Fibroblast of skin of abdomen (primary cell): ENCODE measurements at places on chromosomes 4 and X.

GRCh38 chr4:148431401-148431800, 10.8 kb downstream of the NR3C2 start:
- no peak for DNase-seq

GRCh38 chrX:44433556-44433955, 90.1 kb upstream of the EFHC2 start:
- DNase-seq = no peak

- DNase-seq = no peak
Measured at GRCh38 chrX:87489071-87489470, 28.5 kb upstream of the KLHL4 start.

DNA sequence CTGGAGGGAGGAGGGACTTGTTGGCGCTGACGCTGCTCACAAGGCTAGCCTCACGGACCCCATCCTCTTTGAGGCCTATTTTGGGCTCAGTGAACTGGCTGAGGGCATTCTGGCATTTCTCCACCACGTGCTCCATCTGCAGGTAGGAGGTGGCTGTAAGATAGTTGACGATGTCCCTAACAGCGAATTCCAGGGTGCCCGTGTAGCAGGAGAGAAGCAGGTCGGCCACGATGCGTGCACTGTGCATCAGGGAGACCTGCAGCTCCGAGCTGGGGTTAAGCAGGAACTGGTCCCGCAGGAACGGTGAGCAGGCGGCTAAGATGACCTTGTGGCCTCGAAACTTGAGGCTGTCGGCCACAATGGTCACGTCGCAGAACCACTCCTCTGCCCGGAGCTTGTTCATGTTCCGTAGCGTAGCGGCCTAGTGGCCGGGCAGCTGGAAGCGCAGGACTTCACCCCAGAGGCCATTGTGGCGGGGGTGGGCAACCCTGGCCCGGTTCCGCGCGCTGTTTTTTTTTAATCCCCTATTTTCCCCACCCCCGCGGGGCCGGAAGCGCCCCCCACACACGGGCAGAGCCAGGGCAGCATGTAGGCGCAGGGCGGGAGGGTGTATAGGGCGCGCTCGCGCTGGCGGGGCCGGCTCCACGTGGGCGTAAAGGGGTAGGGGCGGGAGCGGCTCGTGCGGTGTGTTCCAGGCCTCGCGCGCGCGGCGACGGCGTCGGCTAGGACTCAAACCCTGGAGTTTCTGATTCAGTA, 73.2 kb downstream of the UBE2K start:
- no peak for DNase-seq

DNA sequence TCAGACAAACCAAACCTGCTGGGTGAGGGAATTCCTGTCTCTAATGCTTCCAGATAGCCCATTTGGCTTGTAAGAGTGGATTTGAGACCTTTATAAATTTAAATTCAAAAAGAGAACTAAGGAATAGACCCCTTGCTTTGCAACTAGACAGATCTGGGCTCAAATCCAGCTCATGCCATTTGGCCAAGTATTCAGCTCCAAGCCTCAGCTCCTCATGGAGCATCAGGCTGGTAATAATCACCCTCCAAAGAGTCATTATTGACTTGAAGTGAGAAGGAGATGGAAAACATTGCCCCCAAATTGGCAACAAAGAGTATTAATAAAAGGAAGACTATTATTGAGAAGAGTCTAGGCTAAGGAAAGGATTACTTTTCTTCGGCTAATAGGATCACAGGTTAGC, 134.7 kb downstream of the PDE5A start:
- DNase-seq = no peak

GRCh38 chrX:17553469-17553868, 178.5 kb downstream of the NHS start:
- peak; percentile 70 for DNase-seq

GRCh38 chrX:110825972-110826371, 30.4 kb upstream of the CHRDL1 start:
- DNase-seq = no peak

GRCh38 chr4:166386491-166387360, 513.7 kb downstream of the TLL1 start:
- DNase-seq = no peak

DNA sequence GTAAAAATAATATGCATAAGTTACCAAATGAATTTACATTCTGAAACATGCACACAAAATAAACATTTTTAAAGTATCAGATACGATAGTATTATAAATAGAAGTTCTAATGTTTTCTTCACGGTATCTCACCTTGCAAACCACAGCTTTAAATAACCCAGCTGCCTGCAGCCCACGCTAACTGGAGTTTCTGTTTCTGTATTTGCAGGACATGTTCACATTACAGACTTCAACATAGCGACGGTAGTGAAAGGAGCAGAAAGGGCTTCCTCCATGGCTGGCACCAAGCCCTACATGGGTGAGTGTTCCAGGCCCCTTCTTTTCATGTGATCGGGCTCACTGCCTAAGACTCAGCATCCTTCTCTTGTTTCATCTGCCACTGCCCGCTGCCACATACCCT, 291.7 kb downstream of the EVC2 start:
- DNase-seq = no peak

DNA sequence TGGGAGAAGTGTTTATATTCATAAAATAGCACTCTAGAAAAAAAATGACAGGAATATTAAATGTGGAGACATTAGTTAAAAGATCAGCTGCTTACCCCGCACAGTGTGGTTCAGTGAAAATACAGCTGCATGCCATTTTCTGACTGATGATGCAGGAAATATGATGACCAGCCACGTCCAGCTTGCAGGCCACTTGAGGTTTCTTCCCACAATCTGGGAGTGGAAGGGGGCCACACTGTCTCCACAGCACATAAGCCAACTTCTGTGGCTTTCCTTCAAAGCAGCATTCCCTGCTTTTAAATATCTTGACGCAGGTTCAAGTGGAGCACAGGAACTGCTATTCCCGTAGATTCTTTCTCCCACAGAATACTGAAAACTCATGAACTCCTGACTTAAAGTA, 173.4 kb upstream of the GALNT7 start:
- DNase-seq = peak; percentile 17

DNA sequence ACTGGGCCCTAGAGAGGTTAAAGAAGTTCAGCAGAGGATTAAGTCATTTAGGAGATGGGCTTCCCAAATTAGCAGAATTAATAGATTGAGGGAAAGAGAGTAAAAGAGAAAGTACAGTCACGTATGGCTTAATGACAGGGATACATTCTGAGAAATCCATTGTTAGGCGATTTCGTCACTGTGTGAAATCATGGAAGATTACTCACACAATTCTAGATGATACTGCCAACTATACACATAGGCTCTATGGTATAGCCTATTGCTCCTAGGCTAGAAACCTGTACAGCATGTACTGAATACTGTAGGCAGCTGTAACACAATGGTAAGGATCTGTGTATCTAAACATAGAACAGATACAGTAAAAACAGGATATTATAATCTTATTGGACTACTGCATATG, 180.6 kb downstream of the RNF150 start:
- DNase-seq = peak; percentile 79

GRCh38 chrX:134732676-134733075, 74.4 kb upstream of the PLAC1 start:
- DNase-seq = no peak

- no peak for DNase-seq
Measured at GRCh38 chr4:185229021-185229818, 19.8 kb downstream of the SNX25 start.

GRCh38 chrX:132482632-132483031, 6.2 kb downstream of the MBNL3 start:
- no peak for DNase-seq

DNA sequence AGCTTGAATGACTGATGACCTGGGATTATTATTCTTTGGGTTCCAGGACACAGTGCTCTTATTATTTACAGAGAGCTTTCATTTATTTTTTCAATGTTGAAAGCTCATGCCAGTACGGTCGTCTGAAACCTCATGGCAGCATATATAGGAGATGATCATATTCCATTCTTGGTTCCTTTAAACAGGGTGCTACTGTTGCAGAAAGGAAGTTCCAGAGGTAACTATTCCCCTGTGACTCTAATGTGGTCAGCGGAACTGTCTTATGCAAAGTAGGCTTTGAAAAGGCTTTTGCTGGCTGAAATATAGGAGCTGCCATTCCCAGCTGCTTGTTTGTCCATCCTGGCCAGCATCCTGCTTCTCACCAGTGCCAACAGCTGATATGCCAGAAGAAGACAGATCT, 208.3 kb upstream of the LEF1 start:
- no peak for DNase-seq

GRCh38 chr4:117831060-117831683, 203.1 kb upstream of the NDST3 start:
- DNase-seq = no peak

GRCh38 chrX:139929876-139930275, 3.0 kb downstream of the ATP11C start:
- DNase-seq = no peak

- peak; percentile 9 for DNase-seq
Measured at GRCh38 chr4:88457307-88458103, 586 bp downstream of the HERC5 start.

GRCh38 chr4:114728426-114728825, 129.8 kb downstream of the UGT8 start:
- DNase-seq = no peak

- no peak for DNase-seq
Measured at GRCh38 chrX:109268340-109268739, 213.5 kb downstream of the GUCY2F start.

- no peak for DNase-seq
Measured at GRCh38 chrX:119189115-119189514, 47.0 kb upstream of the PGRMC1 start.

DNA sequence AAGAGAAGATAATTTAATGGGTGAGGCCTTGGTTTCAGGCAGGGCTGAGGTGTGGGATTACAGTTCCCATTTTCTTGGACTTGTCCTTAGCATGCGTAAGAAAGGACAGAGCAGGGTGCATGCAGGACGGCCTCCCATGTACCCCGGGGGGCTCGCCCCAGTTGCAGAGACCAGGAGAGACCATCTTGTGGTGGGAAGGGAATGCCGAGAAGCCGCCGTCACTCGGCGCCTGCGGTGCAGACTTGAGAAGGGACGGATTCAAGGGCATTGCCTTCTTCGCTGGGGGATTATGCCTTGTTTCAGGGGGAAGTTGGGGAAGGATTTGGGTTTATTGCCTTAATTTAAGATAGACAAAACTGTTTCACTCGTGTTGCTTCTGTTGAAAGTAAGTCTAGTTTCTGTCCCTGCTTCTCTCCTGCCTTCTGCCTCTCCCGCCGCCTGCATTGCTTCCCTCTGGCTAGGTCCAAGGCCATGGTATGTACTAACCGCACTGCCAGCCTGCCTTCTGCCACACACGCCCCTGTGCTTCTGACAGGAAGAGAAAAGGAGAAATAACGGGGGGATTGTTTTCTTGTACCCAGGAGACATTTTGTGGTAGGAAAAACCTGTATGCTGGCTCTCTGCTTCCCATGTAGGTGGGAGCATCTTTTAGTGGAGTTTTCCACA, 175.9 kb downstream of the DCLK2 start:
- DNase-seq = no peak

- peak; percentile 43 for DNase-seq
Measured at GRCh38 chr4:111960241-111960667, 185.0 kb upstream of the FAM241A start.

- peak; percentile 14 for DNase-seq
Measured at GRCh38 chr4:134906404-134907023, 704.9 kb upstream of the PABPC4L start.

- no peak for DNase-seq
Measured at GRCh38 chr4:59597536-59598329, 1602.4 kb upstream of the ADGRL3 start.

- peak; percentile 62 for DNase-seq
Measured at GRCh38 chr4:109406337-109406931, 27.2 kb upstream of the SEC24B start.

DNA sequence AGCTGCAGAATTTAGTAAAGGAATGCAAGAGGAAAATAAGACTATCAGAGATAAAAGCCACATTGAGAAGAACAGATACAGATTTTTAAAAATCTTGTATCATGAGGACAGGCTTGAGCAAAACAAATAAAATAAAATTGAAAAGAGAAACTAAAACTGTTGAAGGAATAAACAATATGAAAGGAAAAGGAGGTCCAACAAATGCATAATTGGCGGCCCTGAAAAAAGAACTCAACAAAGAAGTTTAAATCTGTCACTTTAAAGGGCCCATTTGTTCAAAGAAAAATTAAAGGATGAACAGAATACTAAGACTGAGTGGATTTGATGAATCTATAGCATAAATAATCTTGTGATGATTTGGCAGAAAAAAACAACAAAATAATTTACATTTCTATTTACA, 36.5 kb downstream of the TMPRSS11B start:
- no peak for DNase-seq

DNA sequence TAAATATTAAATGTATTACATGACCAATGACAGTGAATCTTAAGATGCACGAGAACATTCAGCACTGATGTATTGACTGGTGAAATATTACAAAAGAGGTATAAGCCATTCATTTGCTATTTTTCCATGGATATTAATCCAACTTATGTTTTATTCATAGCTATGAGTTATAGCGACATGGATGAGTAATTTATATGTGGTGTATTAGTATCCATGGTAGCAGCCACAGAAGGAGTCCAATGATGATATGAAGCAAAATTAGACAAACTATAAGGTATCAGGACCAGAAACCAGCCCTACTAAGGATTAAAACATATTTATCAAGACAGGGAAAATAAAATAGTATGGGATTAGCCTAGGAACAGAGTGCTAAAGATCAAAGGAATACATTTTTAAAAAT, 50.7 kb downstream of the THAP9 start:
- DNase-seq = no peak

DNA sequence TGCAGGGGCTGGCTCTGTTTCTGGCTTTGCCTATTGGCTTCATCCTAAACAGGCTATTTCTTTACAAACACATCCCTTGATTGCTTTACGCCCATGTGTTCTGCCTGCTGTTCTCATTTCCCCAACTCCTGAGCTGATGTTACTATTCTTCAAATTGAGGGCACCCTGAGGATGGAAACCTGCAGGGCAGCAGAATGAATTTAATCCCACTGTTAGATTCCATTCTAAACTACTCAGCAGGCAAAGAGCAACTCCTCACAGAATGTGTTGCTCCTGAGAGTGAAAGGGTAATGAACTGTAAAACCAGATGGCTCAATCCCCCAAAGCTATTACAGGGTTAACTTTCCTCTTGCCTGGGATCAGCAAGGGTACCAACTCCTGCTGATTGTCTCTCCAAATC, 75.7 kb downstream of the ANKRD50 start:
- DNase-seq = no peak

GRCh38 chrX:53595266-53595810, 91.2 kb downstream of the HUWE1 start:
- no peak for DNase-seq

GRCh38 chr4:119233191-119233590, 20.7 kb downstream of the USP53 start:
- DNase-seq = no peak

DNA sequence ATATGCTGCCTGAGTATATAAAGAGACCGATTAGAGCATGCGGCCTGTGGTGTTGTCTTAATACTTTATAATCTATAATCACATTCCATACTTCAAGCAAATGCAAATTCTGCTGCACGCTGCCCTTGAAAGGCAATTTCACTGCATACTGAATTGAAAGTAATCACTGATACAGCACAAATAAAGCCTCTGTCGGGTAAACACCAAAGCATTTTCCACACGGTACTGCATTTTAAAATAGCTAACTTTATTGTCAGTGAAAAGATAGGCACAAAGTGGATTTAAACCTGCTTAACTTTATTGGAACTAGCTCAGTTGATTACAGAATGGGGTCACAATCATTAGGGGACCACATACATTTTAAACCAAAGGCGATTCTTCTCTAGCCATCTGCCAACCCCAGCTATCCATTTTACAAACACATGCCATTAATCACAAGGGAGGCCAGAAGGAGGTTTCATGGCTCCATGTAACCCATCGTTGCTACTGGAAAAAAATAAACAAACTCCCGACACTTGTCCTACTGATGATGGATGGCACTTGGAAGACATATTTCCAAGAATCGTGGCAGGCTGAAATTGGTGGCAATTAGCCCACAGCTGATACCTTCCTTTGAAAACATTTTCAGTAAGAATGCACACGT, 65.9 kb downstream of the AMOT start:
- no peak for DNase-seq
